ENCODE measurements at places on chromosomes 5 and 9. TPM values are rescaled to one million over a fixed set of nuclear protein-coding genes. Genes with fewer than 3 reads are reported as not detected.

Gene DNAH5
- total RNA-seq = 1.4 TPM

DNA sequence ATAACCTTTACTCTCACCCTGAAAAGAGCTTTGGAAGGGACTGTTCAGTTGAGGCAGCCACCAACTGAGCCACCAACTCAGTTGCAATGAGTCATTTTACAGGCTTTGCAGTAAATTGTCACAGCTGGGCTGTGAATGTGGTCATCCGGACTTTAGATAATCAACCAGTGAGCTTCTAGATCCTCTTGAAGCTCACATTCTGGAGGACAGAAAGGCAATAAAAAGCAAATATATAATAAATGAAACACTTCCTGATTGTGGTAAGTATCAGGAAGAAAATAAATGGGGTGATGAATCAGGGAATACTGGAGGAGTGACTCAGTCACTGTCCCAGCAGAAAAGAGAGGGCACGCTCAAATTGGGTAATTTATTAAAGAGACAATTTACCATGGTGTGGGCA lies 13.2 kb upstream of the C5orf58 start:
- H3K4me1 ChIP-seq = peaks cover 18% of the 10 kb centered on the region
- peak; percentile 87 for DNase-seq
- H3K4me3 ChIP-seq = no peak overlapping the region
- peak overlapping the region; percentile 39 for H3K27ac ChIP-seq
- H3K27me3 ChIP-seq = no peaks in the 10 kb centered on the region

Gene GRM6
- not detected for total RNA-seq

Gene LVRN
- not detected for total RNA-seq

DNA sequence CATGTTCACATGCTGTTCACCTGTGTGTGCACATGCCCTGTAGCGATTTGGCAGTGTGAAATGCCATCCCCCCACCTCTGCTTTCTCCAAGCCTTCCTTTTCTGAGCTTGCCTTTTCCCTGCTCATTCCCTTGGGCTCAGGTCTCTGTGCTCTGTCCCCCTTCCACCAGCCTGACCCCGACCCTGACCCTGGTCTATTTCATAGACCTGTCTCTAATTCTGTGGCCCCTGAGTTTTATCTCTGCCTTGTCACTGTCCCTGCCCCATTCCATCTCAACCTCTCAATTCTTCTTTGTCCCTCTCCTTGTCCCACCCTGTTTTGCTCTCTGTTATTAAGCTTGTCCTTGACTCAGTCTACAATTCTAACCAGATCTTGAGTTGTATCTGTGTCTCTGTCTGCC lies 735 bp downstream of the ARAP3 start:
- peak overlapping the region; percentile 58 for H3K4me3 ChIP-seq
- DNase-seq = no peak
- peaks cover 11% of the 10 kb centered on the region for H3K4me1 ChIP-seq
- H3K27ac ChIP-seq = peak overlapping the region; percentile 55

Gene BRIX1
- total RNA-seq = 39.7 TPM
